Dermis lymphatic vessel endothelial cell (primary cell): ENCODE measurements at places on chromosomes 4 and X. TPM values are rescaled to one million over a fixed set of nuclear protein-coding genes. Genes with fewer than 3 reads are reported as not detected.

SYN1 gene
- total RNA-seq, result under 0.01 and 0.17 TPM in 2 replicates

F8 gene
- 15.1 and 22.4 TPM in 2 replicates for total RNA-seq

TMSB15C gene
- 3.9 and 8.5 TPM in 2 replicates for total RNA-seq

SGMS2 gene
- 33.6 and 49.3 TPM in 2 replicates for total RNA-seq

PNMA5 gene
- not detected in 2 replicates for total RNA-seq

CT45A5 gene
- not detected in 2 replicates for total RNA-seq

TMEM165 gene
- 93.6 and 114 TPM in 2 replicates for total RNA-seq

TMEM156 gene
- not detected in 2 replicates for total RNA-seq

HUWE1 gene
- 66.6 and 79.5 TPM in 2 replicates for total RNA-seq

MSANTD1 gene
- 0.09 and 0.11 TPM in 2 replicates for total RNA-seq

SCRG1 gene
- not detected in 2 replicates for total RNA-seq

FGF16 gene
- 0.11 TPM in 1 of 2 replicates, not detected in the other for total RNA-seq

HOPX gene
- total RNA-seq, result 0.34 TPM in 1 of 2 replicates, not detected in the other

CTAG2 gene
- total RNA-seq, result not detected in 2 replicates

SPATA4 gene
- total RNA-seq, result not detected in 2 replicates

TRO gene
- 0.43 and 2.9 TPM in 2 replicates for total RNA-seq

GLUD2 gene
- 0.43 and 0.87 TPM in 2 replicates for total RNA-seq

CT47B1 gene
- total RNA-seq, result not detected in 2 replicates

GASK1B gene
- total RNA-seq, result 50.8 and 100 TPM in 2 replicates

PRR32 gene
- not detected in 2 replicates for total RNA-seq

KIAA1210 gene
- not detected in 2 replicates for total RNA-seq

BCAP31 gene
- total RNA-seq, result 362 and 467 TPM in 2 replicates

FGF5 gene
- total RNA-seq, result 0.09 and 0.22 TPM in 2 replicates

LARP1B gene
- total RNA-seq, result 13.4 and 13.5 TPM in 2 replicates

PABPC1L2B gene
- not detected in 2 replicates for total RNA-seq

ARMCX2 gene
- 39.7 and 78.0 TPM in 2 replicates for total RNA-seq

SOWAHD gene
- not detected in 2 replicates for total RNA-seq

HMX1 gene
- total RNA-seq, result not detected in 2 replicates

KLF8 gene
- total RNA-seq, result 0.11 and 0.26 TPM in 2 replicates

FBXL5 gene
- 97.6 and 133 TPM in 2 replicates for total RNA-seq

GRK4 gene
- 2.4 and 3.7 TPM in 2 replicates for total RNA-seq

POU3F4 gene
- not detected in 2 replicates for total RNA-seq

TBCK gene
- total RNA-seq, result 20.6 and 30.0 TPM in 2 replicates

DNAAF6 gene
- total RNA-seq, result not detected in 2 replicates

RBMXL3 gene
- total RNA-seq, result not detected in 2 replicates

LRIT3 gene
- not detected in 2 replicates for total RNA-seq

KIF4A gene
- 2.6 and 2.9 TPM in 2 replicates for total RNA-seq

PIN4 gene
- 9.5 and 12.4 TPM in 2 replicates for total RNA-seq

NHSL2 gene
- total RNA-seq, result 18.4 and 40.1 TPM in 2 replicates

MAP7D2 gene
- under 0.01 and 0.09 TPM in 2 replicates for total RNA-seq

TCEAL3 gene
- 7.6 and 7.7 TPM in 2 replicates for total RNA-seq
